ENCODE measurements at places on chromosomes 16 and 17.

GRCh38 chr16:72270531-72270930 is 98.6 kb upstream of the PMFBP1 start:
- DNase-seq, result no peak

DNA sequence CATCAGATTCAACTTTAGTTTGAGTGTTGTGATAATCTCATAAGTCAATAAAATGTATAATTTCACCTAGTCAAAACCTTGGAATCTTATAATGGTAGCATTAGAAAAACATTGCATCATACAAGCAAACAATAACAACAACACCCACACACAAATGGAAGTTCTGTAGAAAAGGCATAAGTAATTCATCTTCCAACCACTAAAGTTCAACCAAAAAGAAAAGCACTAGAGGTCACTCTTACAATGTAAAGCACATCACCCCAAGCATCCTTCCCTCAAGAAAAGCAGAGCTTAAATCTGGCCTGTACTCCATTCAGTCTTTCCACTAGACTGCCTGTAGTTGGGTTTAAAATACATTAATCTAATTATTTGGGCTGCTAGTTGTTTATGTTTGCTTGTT is 1.8 kb downstream of the CNTNAP4 start:
- no peak for DNase-seq

DNA sequence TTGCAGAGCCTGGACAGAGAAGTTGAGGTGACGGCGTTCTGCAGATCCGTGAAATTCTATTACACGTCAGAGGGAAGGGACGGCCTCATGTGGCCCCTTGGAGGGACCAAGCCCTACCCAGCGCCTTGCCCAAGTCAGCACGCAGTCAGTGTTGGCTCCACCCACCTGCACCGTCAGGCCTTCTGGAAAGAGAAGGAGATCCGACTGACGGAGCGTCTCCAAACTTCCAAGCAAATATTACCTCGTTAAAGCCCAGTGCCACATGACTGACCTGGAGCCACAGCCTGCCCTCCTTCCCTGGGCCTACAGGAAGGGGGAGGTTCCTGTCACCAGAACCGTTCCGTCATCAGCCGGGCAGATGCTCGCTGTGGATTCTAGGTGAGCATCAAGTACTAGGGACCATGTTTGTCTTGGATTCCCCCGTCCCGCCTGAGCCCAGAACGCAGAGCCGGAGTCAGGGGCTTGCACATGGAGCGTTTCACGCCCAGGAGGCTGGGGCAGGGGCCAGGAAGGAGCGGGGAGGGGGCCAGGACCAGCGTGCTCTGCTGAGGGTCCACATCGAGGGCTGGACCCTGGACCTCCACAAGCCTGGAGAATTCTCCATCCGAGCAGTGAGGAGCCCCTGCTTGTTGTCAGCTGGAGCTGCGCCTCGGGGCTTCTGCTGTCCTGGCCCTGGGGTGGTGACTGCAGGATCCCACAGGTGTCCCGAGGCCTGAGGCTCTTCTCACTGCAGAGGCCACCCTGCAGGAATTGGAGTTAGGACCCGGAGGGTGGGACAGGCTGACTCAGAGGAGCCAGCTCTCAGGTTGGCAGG is 22.6 kb upstream of the METRNL start:
- DNase-seq, result peak; percentile 4

DNA sequence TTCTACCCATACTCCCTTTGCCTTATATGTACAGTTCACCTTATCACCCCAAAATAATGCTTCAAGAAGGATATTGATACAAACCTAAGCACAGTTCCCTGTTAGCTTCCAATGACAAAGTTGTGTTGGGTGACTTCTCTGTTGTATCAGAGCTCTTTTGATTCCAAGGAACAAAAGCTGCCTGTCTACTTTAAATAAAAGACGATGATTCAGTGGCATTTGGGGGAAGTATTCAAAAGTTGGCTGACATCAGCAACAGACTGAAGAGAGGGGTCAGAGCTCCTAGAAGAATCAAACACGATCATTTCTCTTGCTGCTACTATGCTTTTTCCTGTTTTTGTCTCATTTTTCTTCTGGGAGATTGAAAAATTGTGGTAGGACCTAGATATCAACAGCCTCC is 69.4 kb upstream of the CA10 start:
- DNase-seq, result no peak

- no peak for DNase-seq
Observed at GRCh38 chr16:72637306-72637705, 410.6 kb downstream of the ZFHX3 start.

DNA sequence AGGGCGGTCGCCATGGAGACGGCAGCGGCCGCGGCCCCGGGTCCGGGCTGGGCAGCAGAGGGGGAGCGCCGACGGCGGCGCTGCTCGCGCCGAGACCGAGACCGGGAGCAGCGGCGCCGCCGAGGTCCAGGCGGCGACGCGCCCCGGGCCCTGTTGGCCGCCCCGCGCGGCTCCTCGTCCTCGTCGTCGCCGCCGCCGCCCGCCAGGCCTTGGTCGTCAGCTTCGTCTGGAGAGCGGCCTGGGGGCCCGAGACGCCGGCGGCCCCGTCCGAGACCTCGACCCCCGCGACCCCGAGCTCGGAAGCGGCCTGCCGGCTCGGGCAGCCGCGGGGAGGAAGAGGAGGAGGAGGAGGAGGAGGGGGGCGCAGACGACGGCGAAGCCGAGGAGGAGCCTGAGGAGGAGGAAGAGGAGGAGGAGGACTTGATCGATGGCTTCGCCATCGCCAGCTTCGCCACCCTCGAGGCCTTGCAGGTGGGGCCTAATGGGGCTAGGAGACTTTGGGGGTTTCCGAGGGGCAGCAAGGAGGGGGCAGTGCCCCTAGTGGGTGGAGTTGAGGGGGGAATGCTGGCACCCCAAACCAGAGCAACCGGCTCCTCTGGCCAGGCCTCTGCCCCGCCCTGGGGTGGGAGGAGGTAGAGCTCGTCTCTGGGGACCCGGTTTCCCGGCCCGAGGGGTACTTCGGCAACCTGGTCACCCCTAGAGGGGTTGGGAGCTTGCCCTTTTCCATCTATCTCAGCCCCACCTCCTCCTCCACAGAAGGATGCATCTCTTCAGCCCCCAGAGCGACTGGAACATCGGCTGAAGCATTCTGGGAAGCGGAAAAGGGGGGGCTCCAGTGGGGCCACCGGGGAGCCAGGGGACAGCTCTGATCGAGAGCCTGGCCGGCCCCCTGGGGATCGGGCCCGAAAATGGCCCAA is 1.5 kb downstream of the FBRS start:
- no peak for DNase-seq

DNA sequence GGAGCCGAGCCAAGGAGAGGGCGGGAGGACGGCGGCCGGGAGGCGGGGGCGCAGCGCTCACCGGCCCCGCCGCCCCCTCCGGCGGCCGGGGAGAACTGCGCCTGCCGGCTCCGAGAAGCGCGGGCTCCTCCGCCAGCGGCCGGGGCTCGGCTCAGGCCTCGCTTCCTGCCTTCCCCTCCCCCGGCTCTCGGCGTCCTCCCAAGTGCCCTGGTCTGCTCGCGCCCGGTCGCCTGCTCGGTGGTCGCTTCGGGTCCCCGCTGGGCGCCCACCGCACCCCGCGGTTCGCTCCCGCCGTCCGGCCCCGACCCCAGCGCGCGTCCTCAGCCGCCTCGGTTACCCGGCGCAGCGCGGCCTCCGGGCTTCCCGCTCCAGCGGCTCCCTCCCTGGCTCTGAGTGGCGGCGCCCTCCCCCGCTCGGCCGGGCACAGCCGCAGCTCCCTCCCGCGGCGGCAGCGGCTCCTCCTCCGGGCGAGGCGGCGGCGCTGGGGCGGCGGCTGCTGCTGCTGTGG is 313 bp downstream of the UBTF start:
- DNase-seq, result peak; percentile 66

DNA sequence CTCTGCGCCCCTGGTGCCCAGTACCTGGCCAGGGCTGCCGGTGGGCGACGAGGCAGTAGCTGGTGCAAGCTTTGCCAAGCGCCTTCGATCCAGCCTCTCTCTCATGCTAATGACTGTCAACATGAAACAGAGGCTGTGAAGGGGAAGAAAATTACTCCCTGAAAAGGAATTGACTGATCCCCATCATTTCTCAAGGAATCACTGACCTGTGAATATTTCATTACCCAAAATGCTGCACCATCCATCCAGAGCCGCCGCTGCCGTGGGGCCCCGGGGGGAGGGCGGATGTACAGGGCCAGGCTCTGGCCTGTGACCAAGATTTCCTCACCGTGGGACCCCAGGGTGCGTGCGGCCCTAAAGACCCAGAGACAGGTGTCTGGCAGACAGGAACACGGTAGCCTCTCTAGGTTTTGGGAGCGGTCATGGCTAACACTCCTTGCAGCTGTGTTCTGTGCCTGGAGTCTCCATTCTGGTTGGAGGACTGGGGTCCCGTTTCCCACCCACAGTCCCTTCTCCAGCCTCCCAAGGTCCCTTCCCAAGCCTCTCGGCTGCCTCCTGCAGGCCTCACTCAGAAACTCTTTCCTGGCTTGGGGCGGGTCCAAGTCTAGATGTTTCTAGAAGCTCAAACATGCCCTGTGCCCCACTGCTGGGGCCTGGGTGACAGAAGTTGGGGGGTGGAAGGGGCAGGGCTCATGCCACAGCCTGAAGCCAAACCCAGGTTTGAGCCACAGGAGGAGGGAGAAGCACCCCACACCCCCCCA is 73.3 kb downstream of the ENGASE start:
- DNase-seq, result no peak

DNA sequence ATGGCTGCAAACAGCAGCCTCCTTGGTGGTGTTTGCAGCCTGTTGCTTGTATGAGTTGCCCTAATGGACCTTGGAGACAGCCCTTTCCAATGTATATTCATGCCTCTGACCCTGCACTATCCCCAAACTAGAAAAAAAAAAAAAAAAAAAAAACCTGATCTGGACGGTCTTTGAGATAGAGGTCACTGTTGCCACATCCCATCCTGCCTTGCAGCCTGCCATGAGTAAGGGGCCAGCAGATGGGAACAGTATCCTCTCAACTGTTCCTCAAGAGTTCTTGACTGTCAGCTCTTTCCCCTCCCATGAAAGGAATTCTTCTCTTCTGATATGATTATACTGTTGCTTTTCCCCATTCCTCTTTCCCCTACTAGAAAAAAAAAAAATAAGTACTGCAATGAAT is 152.4 kb downstream of the SSH2 start:
- DNase-seq, result no peak

DNA sequence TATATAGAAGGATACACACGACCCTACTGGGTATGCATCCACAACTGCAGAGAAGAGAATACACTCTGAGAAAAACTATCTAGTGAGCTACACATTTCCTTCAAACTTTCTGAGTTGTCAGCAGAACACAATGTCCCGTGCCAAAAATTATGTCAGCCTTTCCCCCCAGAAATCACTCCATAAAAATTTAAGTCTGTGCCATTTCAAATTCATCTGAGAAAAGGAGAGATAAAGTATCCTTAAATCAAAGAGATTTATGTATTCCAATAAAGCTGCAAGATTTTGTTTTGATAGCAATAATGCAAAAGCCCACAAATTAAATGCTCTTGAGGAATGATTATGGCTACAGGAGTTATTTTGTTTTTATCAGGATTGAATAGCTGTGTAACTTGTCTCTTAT is 760.1 kb downstream of the CDH11 start:
- no peak for DNase-seq

DNA sequence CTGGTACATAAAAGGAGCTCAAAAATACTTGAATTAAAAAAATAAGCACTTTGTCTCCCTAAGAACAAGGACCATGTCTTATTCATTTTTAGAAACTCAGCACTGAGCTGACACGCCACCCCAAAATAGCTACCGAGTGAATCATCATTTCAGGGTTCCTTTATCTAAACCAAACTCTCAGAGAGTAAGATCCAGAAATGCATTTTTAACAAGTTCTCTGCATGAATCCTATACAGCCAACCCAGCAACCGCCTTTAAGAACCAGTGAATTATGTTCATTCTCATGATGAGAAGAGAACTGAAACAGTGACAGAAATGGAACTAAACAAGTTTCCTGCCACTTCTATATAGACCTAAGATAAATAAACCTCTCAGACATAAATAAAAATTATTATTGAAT is 8.7 kb downstream of the C16orf87 start:
- DNase-seq, result peak; percentile 25

DNA sequence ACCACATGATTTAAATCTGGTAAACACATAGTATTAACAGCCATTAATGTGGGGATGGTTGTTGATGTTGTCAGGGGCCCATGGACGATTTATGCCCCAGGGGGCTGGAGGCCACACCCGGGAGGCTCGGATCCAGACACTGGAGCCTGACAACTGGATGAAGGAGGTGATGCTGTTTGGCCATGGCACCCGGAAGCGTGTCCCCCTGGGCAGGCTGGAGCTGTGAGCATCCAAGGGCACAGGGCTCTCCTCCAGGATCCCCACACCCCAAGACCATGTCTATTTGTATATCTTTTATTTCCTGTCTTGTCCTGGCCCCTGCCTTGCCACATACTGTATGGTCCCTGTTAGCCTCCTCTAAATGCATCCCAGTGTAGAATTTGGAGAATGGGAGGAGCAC is 4.6 kb downstream of the RSAD1 start:
- no peak for DNase-seq

GRCh38 chr17:31310260-31310659 is 3.6 kb downstream of the EVI2B start:
- no peak for DNase-seq

- DNase-seq, result no peak
Observed at GRCh38 chr17:40614431-40615067, 33.1 kb downstream of the SMARCE1 start.

DNA sequence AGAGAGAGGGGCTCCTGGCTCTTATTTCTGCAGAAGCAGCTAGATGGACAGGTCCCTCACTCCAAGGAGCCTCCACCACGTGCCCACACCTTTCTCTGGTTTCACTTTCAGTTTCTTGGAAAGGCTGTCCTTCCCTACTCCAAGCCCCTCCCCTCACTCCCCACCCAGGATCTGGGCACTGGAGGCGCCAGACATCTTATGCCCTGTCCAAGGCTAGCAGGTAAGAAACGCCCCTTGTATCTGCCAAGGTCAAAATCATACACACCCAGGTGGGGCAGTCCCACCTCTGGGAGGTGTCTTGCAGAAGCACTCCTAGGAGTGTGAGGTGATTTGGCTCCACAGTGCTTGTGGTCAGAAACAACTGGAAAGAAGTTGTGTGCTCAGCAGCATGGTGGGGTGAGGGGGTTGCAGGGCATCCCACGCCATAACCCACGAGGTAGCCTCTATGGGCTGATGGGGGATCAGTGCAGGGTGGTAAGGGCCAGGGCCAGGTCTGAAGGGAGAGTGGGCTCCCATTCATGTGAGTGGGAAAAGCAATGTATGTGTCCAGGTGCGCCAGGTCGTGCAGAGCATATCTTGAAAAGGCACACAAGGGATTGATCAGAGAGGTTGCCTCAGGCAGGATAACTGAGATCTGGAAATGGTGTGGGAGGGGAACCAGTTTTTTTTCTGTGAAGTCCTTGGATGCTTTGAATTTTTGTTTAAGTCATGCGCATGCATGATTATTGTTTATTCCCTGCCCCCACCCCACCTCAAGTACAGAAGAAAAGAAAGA is 31.8 kb upstream of the PRM1 start:
- DNase-seq, result no peak
